NCI-H2029 (cell line): ENCODE measurements at places on chromosomes 4 and X.
A peak's percentile ranks its signal among the peaks of the same experiment; 100 is the strongest.

GRCh38 chrX:40013266-40014195 is 84.2 kb downstream of the BCOR start:
- DNase-seq, result peak; percentile 65

GRCh38 chr4:152929888-152930287 is 6.2 kb upstream of the FHDC1 start:
- DNase-seq, result no peak

- DNase-seq, result no peak
Measured at GRCh38 chr4:167642250-167642649, 408.0 kb upstream of the SPOCK3 start.

DNA sequence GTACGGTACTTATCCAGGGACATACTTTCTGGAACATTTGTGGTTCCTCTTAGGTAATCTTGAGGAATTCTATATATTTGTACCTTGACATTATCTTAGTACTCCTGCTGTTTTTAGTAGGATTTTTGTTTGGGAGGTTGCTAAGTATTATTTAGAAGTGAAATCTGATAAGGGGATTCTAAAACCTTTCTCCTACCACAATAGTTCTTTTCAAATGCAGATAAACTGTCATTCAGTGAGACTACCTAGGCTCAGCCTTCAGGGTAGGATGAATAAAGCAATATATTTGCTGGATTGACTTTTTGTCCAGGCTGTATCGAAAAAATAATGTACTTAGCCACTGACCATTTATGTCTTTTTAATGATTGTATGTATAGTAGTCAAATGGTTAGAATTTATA is 25.4 kb downstream of the DIAPH2 start:
- DNase-seq, result no peak

DNA sequence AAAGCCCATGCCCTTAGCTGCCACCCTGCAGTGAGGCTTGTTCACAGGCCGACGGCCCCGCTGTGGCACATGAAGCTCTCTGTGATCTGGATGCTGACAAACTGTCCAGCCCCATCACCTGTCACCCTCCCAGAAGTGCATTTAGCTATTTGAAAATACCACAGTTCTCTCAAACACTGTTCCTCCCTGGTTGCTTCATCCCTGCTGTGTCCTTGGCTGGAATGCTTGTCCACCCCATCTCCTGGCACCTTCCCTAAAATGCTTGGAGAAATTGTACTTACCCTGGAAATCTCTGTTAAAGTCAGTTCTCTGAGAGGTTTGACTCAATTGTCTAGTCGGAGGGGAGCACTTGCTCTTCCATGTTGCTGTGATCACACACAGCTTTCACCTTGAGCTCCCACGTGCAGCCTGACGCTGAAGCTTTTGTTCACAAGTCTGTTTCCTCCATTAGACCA is 10.1 kb downstream of the SYNPO2 start:
- no peak for DNase-seq

- no peak for DNase-seq
Measured at GRCh38 chrX:9171841-9172463, 138.0 kb upstream of the FAM9B start.

- no peak for DNase-seq
Measured at GRCh38 chr4:2320152-2320551, 58.2 kb upstream of the MXD4 start.

DNA sequence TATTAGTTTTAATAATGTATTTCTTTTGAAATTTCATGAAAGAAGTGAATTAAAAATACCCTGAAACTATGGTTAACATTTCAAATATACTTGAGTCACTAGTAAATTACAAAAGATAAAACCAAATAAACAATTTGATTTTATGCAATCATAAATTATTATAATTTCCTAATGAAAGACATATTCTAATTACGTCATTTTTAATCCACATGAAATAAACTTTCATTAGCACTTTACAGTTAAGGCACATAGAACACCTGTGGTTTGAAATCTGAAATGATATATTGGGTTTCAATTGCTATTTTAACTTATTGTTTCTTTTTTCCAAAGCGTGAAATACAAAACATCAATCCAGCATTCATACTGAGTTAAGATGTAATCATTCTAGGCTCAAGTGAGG is 1492.5 kb upstream of the PABPC4L start:
- DNase-seq, result no peak

- DNase-seq, result no peak
Measured at GRCh38 chr4:3797831-3798790, 31.9 kb downstream of the ADRA2C start.

- DNase-seq, result no peak
Measured at GRCh38 chr4:151934766-151935165, 174.0 kb upstream of the GATB start.

- DNase-seq, result no peak
Measured at GRCh38 chr4:184400375-184400870, 73.9 kb downstream of the IRF2 start.

GRCh38 chrX:101462892-101463291 is 22.4 kb upstream of the ARMCX4 start:
- DNase-seq, result peak; percentile 38

- DNase-seq, result peak; percentile 7
Measured at GRCh38 chr4:189090174-189090814, 850.4 kb upstream of the FRG1 start.
